ENCODE measurements at places on chromosomes 11 and 22. TPM values are rescaled to one million over a fixed set of nuclear protein-coding genes. Genes with fewer than 3 reads are reported as not detected.
A peak's percentile ranks its signal among the peaks of the same experiment; 100 is the strongest.

PDGFD gene
- 0.97 TPM for total RNA-seq

FBLN1 gene
- total RNA-seq, result 23.6 TPM

ARSA gene
- 52.5 TPM for total RNA-seq

OR5L2 gene
- not detected for total RNA-seq

STK33 gene
- total RNA-seq, result 14.6 TPM

OR8G5 gene
- not detected for total RNA-seq

SCN4B gene
- 96.3 TPM for total RNA-seq

GRAP2 gene
- total RNA-seq, result 1.1 TPM

APLNR gene
- total RNA-seq, result 100 TPM

GRCh38 chr11:44400431-44400830 lies 90.5 kb upstream of the ALX4 start:
- DNase-seq, result no peak

- DNase-seq, result no peak
Measured at GRCh38 chr11:1899686-1900085, 8.0 kb upstream of the PRR33 start.

DNA sequence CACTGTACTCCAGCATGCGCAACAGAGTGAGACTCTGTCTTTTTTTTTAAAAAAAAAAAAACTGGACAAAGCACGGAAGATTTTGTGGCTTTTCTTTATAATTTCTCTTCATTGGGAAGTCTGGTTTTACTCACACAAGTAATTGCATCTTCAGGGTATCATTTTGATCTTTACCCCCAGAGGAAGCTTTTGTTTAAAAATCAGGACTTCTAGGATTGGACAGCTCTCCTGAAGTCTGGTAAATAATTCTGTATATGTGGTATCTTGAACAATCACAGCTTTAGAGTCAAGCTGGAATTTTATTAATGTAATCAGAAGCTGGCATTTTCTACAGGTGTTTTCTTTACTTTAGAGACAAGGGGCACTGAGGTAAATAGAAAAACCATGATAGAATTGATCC lies 208.1 kb upstream of the NARS2 start:
- no peak for DNase-seq

DNA sequence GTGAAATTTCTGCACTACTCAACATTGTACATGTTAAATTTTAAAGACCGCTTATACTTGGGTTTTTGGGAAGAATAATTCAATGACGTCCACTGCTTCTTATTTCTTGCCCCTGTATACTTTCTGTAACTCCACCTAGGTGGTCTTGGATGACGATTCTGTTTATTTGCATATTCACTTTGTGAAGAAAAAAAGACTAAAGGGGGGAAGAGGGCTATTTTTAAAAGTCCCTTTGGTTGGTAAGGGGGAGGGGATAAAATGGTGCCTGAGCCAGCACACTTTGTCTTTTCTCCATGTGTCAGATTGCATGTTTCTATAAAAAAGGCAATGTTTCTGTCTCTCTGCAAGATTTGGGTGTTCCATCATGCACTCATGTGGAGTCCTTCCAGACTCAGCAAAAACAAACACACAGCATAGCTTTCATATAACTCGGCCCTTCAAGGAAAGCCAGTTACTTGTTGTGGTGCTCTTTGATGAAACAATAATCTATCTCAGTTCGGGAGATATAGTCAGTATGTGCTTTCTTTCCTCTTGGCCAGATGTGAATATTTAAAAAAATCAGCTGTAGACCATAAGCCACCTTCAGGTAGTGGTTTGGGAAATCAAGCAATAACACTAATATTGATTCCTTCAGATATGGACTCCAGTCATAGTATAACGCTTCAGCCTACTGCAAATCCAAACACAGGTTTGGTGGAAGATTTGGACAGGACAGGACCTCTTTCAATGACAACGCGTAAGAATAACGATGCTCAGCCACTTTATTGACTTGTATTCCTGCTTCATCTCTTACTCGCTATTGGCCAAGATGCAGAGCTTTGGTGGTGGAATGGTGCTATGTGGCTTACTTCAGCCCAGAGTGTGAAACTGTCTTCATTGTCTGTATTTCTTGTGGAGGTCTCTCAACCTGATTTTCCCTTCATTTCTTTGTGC lies 68.8 kb downstream of the CD44 start:
- no peak for DNase-seq

DNA sequence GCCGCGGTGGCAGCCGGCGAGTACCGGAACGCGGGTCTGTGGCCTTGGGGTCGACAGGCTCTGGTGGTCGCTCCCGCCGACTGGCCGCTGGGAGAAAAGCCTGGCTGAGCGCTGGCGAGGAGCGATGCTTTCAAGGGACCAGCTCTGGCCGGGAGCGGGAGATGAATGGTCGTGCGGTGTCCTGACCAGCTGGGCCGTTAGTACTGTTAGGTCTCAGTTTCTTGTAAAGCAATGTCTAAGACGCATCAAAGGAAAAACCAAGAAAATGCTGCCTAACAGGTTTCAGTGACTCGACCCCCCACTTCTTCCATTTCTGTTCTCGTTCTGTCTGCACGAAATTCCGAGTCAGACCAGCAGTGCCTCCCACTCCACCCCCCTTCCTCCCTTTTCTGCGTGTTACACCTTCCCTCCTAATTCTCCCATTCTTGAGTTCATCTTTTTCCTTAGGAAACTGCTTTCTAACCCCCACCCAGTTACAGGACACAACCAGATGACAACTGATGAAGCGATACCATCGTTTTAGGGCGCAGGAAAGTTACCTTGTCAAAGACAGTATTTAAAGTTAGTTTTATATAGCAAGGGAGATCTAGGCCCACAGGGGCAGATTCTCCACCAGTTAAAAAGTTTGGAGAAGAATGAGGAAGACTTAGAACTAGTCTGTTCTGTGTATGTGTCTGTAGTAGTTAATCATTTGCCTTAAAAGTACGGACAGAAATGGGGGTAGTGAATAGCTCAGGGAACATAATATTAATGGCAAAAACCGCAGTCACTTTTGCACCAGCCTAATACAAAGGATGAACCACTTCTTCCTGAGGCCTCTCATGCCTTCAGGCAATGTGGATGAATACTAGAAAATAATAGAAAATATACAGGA lies 1.0 kb downstream of the CUL5 start:
- DNase-seq, result no peak

DNA sequence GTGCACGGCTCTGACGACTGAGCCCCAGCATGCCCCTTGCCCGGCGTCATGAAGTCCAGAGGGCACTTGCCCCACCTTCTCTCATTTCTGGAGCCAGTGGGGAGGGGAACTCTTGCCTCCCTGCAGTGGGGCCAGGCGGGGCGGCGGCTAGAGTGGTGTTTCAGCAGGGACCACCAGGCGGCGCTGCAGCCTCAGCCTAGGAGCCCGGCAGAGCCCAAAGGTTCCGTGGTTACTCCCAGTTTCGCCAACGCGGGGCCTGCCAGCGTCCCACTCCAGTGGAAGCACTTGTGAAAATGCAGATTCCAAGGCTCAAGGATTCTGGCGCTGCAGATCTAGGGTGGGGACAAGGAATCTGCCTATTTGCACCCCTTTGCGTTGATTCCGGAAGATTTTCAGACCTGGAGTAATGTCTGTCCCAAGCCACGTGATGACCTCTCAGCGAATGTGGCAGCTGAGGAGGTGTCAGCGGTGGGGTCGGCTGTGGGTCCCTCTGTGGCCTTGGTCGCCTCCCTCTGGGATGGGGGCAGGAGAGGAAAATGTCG lies 55.7 kb downstream of the CD82 start:
- DNase-seq, result peak; percentile 73

GRCh38 chr22:45425101-45425500 lies 11.6 kb downstream of the RIBC2 start:
- no peak for DNase-seq

- DNase-seq, result no peak
Measured at GRCh38 chr11:127105593-127106541, 105.3 kb upstream of the KIRREL3 start.

GRCh38 chr11:46309814-46310259 lies 32.4 kb downstream of the CREB3L1 start:
- no peak for DNase-seq

- DNase-seq, result no peak
Measured at GRCh38 chr22:35726933-35727332, 9.3 kb downstream of the APOL5 start.

GRCh38 chr11:42085736-42086135 lies 626.3 kb upstream of the LRRC4C start:
- no peak for DNase-seq

- no peak for DNase-seq
Measured at GRCh38 chr11:9850224-9850895, 186.5 kb downstream of the SWAP70 start.

- peak; percentile 82 for DNase-seq
Measured at GRCh38 chr22:42169055-42169469, 38.5 kb upstream of the CYP2D6 start.

DNA sequence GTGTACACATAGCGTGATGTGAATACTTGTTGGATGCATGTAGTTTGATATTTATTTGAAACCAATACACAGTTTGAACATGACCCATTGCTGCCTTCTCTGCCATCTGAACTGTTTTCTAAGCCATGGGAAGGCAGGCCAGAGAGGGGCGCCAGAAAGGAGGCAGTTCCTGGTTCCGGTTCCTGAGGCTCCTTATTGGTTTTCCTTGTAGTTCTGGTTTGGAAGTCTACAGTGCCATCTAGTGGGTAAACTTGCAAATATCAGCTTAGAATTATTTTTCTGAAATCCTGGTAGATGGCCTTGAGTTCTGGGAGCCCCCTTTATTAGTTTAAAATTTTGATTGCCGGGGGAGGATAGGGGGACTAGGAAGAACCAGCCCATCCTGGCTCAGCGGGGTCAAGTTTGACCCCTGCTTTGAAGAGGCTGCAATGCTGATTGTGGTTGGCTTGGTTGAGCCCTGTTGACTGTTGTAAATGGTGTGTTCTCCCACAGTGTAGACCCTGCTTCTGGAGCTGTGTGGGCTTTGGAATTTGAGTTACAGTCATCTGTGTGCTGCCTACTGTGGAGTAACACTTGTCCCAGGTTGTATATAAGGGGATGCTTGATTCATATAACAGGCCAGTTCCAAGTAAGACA lies 48.4 kb downstream of the GRAMD1B start:
- peak; percentile 70 for DNase-seq

GRCh38 chr11:19727246-19727645 lies 14.6 kb downstream of the NAV2 start:
- no peak for DNase-seq

GRCh38 chr22:17684245-17684644 lies 45.7 kb downstream of the BCL2L13 start:
- no peak for DNase-seq

- no peak for DNase-seq
Measured at GRCh38 chr11:9675691-9676090, 11.8 kb downstream of the SWAP70 start.

DNA sequence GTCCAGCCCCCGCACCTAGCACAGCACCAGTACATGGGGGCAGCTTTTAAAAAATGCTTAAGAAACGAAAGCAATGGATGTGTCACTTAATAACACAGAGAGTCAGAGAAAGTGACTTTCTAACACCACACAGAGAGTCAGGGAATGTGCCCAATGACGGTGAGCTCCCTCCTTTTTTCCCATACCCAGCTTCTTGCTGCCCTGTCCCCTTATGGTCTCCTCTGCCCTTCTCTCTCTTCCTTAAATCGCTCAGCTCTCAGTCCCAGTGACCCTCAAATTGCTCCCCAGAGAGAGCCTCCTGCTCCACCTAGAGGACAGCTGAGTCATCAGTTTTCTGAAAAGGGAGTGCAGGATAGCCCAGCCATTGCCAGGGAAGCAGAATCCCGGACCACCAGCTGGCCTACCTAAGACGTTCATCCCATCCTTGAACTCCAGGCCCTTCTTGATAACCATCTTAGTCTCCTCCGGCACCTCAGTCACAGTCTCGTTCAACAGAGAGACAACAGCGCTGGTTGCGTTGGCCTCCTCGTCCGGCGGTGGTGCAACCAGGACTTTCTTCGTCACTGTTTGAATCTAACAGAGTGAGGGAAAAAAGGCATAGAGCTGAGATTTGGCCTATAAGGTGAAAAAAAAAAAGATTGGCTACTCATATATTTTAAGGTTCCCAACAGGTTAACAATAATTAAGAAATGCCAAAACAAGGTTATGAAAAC lies 113.5 kb downstream of the SLC1A2 start:
- DNase-seq, result no peak
